ENCODE measurements at places on chromosomes 11 and 22.
A peak's percentile ranks its signal among the peaks of the same experiment; 100 is the strongest.

DNA sequence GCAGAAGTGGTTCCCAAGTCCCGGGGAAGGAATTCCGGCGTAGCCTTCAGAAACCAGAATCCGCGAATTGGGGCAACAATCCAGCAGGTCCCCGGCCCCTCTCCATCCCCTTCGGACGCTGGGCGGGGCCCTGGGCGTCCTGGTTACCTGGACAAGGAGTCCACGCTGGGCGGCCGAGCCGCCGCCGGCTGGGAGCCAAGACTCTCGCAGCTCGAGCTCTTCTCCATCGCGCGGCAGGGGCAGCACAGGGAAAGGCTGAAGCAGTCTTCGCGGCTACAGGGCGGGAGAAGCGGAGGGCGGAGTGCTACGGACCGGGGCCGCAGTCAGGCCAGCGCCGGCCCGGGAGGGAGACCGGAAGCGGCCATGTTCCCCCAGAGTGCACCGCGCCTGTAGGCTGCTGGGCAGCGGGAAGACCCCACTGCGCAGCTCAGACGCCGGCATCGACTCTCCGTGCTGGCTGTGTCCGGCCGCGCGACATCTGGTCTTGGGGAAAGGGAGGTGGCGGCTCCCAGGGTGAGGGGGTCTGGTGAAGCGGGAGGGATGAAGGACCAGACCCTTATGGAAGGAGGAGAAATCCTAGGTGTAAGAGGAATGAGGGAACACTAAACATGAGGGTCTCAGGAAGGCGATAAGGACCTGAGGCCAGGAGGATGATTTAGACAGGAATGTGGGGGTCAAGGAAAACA lies at the start of gene MTMR2:
MTMR2 (minus strand) TSS at position 380 of the 686 bp plus-strand sequence; CDS start at position 227, 153 bp downstream.
- peak; percentile 54 for DNase-seq

- no peak for DNase-seq
These were observed 743 bp upstream of the RCE1 start for GRCh38 chr11:66842501-66842895.

DNA sequence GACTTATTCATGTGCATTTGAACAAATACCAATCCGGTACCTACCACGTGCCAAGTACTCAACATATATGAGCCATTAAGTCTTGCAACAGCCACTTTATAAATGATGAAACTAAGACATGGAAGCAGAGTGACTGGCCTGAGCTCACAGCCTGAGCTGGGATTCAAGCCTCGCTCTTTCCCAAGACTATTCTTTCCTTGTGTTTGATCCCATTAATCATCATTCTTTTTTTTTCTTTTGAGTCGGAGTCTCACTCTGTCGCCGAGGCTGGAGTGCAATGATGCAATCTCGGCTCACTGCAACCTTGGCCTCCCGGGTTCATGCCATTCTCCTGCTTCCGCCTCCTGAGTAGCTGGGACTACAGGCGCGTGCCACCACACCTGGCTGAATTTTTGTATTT lies 119.3 kb downstream of the ABTB2 start:
- no peak for DNase-seq

DNA sequence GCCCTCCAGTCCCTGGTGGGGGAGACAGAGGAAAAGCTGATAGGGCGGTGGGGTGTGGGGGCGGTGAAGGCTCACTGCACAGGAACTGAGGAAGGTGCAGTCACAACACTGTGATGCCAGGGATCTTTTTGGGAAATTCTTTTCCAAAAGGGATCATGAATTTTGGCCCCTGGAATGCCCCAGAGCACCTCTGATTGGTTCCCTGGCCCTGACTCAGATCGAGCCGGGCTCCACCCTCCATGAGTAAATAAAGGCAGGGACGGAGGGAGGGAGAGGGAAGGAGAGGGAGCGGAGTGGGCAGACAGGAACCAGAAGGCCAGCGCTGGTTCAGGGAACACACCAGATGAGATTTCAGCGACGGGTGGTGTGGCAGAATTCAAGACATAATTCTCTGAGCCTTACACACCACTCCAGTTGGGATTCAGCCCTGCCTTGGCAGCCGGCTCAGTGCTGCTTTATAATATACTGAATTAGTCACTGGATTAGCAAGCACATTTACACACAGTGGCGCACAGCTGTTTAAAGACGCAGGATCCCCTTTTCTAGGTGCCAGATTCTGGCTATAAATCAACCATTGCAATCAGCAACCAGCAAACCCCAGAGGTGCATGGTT lies 80.3 kb downstream of the ETS1 start:
- DNase-seq: peak; percentile 89

DNA sequence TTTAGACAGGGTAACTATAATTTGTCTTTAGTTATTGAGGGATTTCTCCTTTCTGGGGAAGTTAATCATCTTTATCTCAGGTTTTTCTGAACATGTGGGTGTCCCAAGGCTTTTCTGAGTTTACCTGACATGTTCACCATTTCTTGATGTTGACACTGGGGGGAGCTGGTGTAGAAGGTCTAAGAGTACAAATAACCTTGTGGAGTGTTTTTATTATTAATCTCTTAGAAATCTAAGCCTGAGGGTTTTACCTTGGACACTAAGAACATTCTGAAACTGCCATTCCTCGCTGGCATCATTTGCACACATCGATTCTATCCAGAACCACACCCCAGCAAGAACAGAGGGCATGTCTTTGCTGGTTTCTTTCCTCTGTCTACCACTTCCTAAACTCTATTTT lies 15.6 kb upstream of the C11orf91 start:
- DNase-seq: no peak

DNA sequence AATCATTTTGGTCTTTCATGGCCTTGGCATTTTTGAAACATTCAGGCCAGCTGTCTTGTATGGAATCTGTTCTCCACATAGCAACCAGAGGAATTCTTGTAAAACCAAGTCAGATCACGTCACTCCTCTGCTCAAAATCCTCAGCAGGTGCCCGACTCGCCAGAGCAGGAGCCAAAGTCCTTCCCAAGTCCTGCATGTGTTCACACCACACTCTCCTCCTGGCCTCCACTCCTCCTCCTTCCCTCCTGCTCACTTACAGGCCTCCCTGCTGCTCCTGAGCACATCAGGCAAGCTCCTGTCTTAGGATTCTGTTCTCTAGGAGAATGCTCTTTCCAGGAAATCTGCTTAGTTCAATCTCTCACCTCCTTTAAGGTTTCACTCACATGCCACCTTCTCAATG lies 6.9 kb upstream of the PSMC3 start:
- no peak for DNase-seq

GRCh38 chr11:61927501-61927900 lies 10.1 kb upstream of the RAB3IL1 start:
- DNase-seq: no peak

DNA sequence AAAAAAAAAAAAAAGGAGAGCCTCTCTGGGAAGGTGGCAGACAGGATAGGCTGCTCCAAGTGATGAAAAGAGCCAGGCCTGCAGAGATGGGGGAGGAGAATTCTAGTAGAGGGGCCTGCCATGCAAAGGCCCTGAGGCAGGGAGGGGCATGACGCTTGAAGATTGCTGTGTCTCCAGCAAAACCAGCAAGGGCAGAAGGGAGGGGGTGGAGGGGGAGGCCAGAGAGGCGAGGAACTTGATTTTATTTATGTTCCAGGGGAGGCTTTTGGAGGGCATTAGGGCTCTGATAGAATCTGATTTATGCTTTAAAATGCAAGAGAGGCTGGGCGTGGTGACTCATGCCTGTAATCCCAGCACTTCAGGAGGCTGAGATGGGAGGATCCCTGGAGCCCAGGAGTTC lies 16.7 kb upstream of the PACSIN2 start:
- DNase-seq: no peak

- no peak for DNase-seq
These were observed 8.2 kb downstream of the ABCG4 start for GRCh38 chr11:119157063-119157462.

DNA sequence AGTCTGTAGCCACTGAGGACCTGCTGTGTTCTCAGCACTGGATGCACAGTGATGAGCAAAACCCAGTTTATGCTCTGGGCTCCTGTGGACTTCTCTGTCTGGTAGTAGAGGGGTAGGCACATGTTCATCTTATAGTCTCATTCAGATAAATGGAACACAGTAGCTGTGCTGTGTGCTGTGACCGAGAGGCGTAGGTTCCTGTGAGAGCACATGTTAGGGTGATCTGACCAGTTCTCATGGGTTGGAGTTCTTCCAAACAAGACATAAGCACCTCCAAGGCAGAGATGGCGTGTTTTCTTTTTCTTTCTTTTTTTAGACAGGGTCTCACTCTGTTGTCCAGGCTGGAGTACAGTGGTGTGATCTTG lies 154.8 kb upstream of the RASSF10 start:
- DNase-seq: no peak

GRCh38 chr11:45083544-45084087 lies 62.8 kb upstream of the PRDM11 start:
- DNase-seq: no peak

- no peak for DNase-seq
These were observed 44.2 kb downstream of the MTNR1B start for GRCh38 chr11:93013646-93014045.

- no peak for DNase-seq
These were observed 71.0 kb upstream of the KCNQ1OT1 start for GRCh38 chr11:2770761-2771301.

GRCh38 chr22:30214703-30215407 lies 31.7 kb downstream of the LIF start:
- DNase-seq: no peak

DNA sequence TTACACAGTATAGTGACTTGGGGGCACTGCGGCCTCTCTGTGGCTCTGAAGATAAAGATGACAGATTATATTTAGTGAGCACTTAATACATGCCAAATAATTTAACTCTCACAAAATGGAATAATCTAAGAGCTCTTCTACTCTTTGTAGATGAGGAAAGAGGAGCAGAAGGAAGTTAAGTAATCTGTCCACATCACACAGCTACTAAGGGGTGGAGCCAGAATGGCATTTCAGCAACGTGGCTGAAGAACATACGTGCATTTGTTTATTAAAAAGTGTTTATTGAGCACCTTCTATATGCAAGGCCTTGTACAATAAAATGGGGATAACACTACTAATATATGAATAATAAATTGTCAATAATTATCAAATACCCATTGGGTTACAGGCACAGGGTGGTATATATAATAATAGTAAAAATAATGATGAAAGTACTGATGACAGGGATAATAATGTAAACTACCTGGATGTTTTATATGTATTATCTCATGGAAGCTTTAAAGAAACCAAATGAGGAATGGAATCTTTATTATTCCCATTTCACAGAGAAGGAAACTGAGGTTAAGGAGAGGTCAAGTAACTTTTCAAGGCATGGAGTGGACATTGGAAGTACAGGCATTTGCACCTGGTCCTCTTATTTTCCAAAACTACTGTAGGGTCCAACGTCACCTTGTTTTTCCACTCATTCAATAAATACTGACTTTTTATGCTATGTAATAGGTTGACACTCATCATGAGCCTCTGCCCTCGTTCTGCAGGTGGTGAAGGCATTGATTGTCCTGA lies 38.0 kb upstream of the IL17RA start:
- no peak for DNase-seq

- DNase-seq: no peak
These were observed 19.6 kb downstream of the CHID1 start for GRCh38 chr11:890794-891540.

- peak; percentile 17 for DNase-seq
These were observed 6.5 kb upstream of the SPON1 start for GRCh38 chr11:13955971-13956421.

GRCh38 chr11:56705784-56706396 lies 7.0 kb downstream of the OR9G1 start:
- DNase-seq: no peak

DNA sequence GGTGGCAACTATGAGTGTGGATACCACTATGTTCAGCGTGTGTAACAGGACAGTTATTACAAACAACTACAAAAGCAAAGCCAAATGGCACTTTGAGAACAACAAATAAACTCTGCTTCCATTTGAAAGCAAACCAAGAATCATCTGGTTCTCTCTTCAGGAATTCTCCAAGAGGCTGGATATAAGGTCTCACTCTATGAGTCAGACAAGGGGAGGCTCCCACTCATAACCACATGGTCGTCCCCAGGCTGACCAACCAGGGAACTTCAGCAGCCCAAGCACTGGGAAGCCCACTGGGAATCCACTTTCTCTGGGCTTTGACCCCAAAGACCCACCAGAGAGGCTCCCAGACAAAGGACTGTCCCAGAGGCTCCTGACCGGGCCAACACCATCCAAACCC lies 35.3 kb downstream of the DGCR2 start:
- no peak for DNase-seq

- DNase-seq: no peak
These were observed 61.3 kb downstream of the CABIN1 start for GRCh38 chr22:24072361-24072760.

DNA sequence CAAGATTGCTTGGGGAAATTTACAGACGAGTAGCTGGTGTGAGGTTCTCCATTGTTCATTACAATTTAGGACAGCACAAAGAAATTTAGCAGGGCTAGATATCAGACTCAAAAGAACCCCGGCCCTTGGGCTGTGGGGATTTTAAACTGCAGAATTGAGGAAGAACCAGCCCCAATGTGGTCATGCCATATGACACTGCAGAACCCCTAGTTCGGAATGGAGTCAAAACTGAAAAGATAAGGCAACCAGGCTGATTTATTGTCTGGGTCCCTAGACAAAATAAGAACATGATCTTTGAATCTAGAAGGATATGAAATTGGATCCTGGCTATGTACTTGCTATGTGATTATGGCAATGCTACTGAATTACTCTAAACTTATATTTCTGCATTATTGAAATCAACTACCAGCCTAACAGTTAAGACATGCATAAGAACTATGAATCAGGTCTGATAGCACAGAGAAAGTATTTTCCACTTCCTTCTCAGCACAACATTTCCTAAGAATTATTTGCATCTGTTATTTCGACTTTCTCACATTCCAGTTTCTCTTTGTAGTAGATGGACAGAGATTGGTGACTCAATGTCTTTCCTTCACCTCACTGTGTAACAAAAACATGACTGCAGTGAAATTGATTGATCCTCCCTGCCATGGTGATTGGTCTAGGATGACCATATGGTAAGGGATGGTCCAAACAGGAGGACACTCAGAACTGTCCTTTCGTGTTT lies 13.2 kb downstream of the MMP3 start:
- DNase-seq: no peak

- no peak for DNase-seq
These were observed 1083.1 kb downstream of the LRRC4C start for GRCh38 chr11:40376331-40376730.

- DNase-seq: no peak
These were observed 25.5 kb upstream of the APOA1 start for GRCh38 chr11:116862951-116863350.

Measured in gastrocnemius medialis (tissue), 4 donors.